ENCODE measurements at places on chromosomes 2 and 18. TPM values are rescaled to one million over a fixed set of nuclear protein-coding genes. Genes with fewer than 3 reads are reported as not detected.

GRCh38 chr18:77165503-77166188, 33.1 kb upstream of the MBP start:
- no peak for DNase-seq

DNA sequence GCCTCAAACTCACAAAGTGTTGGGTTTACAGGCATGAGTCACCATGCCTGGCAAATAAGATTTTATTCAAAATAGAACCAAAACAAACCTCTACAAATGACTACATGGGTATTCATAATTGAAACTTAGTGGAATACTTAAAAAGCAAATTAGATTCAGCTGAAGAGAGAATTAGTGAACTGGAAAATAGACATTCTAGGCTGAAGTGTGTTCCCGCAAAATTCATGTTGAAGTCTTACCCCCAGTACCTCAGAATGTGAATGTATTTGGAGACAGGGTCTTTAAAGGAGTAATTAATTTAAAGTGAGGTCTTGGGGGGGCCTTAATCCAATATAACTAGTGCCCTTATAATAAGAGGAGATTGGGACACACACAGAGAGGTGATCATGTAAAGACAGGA, 88.5 kb upstream of the OTOS start:
- DNase-seq = no peak

GRCh38 chr2:155815851-155816250, 516.7 kb downstream of the NR4A2 start:
- DNase-seq = peak; percentile 52

- no peak for DNase-seq
Measured at GRCh38 chr2:113212245-113213060, 38.7 kb downstream of the PSD4 start.

DNA sequence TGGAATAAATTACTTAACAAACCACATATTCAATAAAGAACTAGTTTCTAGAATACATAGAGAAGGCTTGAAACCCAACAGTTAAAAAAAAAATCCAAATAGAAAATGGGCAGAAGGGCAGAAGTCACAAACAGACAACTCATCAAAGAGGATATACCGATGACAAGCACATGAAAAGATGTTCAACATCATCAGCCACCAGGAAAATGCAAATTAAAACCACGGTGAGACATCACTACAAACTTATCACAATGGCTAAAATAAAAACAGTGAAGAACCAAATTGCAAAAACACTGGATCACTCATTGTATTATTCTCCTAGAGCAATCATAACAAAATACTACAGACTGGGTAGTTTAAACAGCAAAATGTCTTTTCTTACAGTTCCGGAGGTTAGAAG, 14.5 kb downstream of the SESTD1 start:
- peak; percentile 17 for DNase-seq

DNA sequence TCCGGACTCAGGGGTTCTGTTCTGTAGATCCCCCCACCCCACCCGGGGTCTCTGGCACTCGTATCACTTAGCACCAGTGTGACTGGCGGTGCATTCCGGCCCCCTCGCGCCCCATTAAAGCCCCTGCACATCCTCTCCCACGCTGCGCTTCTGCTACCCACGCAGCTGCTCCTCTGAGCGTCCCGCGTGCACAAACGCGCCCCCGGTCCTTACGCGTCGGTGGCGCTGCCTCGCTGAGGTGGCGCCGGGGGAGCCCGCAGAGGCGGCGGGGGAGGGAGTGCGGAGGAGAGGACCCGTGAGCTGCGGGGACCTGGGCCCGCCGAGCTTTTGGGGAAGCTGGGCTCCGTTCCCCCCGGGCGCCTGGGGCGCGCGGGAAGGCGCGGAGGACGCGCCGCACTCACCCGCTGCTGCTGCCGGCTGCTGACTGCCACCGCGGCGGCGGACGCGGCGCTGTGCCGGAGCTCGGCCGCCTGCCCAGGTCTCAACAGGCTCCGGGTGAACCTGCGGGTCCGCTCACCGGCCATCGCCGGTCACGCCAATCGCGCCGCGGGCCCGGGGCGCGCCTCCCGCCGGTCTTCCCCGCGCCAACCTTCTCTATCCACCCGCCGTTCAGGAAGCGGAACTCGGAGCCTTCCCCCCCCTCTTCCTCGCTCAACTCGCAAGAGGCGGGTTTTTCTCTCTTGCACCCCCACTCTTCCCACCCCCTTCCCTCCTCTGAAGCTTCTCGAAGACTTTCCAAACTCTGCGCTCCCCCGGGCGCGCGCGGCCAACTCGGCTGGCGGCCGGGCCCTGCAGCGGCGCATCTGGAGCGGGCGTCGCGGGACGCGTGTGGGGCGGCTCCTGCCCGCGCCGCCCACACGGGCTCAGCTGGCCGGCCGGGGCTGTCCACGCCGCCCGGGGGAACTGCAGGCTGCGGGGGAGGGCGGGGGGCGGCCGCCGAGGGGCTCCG, at the start of gene DOCK10:
Gene DOCK10 (minus strand): TSS at position 618 of the 949 bp plus-strand sequence. CDS start 94 bp downstream, at position 524.
- DNase-seq = peak; percentile 67

DNA sequence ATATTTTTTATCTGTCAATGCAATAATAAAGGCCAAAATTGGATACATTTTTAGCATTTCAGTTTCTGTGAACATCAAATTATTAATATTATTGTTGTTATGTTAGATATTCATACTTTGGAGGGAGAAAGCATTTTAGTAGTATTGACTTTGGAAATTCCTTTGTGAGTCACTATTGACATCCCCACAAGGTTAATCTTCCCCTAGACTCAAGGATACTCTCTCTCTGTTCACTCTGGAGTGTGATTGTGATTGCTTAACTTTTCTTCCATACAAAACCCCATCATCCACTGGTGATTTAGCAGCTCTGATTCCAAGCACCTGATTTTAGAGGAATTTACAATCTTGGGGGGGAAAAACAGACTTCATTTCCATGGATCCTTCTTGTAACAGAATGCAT, 352.0 kb downstream of the THSD7B start:
- DNase-seq = peak; percentile 5

DNA sequence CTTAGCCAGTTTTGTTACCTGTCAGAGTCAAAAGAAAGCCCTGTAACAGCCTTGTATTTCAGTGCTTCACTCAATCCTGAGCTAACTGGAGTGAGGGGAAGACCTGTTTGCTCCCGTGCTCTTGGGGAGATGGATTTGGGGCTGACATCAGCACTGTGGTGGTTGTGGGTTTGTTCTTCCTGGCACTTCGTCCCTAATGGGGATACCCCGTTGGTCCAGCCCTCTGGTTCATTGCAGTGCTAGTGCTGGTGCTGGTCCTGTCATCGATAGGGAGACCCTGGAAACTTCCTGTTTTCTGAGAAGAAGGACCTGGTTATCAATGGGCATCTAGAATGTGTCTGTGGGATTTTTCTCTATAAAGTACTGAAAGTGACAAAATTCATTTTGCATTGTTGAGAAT, 205.4 kb downstream of the ZNF407 start:
- DNase-seq = no peak

DNA sequence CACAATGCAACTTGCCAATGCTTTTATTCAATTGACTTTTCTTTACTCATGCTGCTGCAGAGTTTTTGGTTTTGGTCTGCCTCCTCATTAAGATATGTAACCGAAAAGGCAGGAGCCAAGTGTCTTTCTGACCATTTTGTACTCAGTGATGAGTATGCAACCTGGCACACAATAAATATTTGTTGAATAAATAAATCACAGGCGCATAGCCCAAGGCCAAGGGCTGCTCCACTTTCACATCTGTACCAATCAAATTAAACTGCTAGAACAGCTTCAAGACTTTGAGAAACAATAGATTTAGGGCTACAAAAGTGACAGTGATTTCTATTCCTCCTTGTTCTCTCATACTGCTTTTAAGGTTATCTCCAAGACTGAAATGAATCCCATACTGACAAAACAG, 828.2 kb downstream of the RNF144A start:
- no peak for DNase-seq

Gene HJURP
- 101 TPM for total RNA-seq

Gene KRTCAP3
- 0.50 TPM for total RNA-seq

Gene SPEG
- 20.6 TPM for total RNA-seq
